ENCODE measurements at places on chromosomes 6 and 20. TPM values are rescaled to one million over a fixed set of nuclear protein-coding genes. Genes with fewer than 3 reads are reported as not detected.

SULF2 gene
- 2.0 TPM for total RNA-seq

MYBL2 gene
- 114 TPM for total RNA-seq

ATG5 gene
- 42.6 TPM for total RNA-seq

TFAP2C gene
- not detected for total RNA-seq

TNF gene
- 65.1 TPM for total RNA-seq

EEF1A2 gene
- 0.84 TPM for total RNA-seq

MLN gene
- total RNA-seq = not detected

WFDC5 gene
- total RNA-seq = not detected

C4B gene
- total RNA-seq = 3.5 TPM

GSTA3 gene
- total RNA-seq = not detected

DOK5 gene
- 4.4 TPM for total RNA-seq

CALHM4 gene
- total RNA-seq = not detected

DSN1 gene
- total RNA-seq = 42.7 TPM

MANEA gene
- 23.2 TPM for total RNA-seq

TP53TG5 gene
- 0.15 TPM for total RNA-seq

CST2 gene
- total RNA-seq = not detected
